ENCODE measurements at places on chromosomes 5 and 9. TPM values are rescaled to one million over a fixed set of nuclear protein-coding genes. Genes with fewer than 3 reads are reported as not detected.

DNA sequence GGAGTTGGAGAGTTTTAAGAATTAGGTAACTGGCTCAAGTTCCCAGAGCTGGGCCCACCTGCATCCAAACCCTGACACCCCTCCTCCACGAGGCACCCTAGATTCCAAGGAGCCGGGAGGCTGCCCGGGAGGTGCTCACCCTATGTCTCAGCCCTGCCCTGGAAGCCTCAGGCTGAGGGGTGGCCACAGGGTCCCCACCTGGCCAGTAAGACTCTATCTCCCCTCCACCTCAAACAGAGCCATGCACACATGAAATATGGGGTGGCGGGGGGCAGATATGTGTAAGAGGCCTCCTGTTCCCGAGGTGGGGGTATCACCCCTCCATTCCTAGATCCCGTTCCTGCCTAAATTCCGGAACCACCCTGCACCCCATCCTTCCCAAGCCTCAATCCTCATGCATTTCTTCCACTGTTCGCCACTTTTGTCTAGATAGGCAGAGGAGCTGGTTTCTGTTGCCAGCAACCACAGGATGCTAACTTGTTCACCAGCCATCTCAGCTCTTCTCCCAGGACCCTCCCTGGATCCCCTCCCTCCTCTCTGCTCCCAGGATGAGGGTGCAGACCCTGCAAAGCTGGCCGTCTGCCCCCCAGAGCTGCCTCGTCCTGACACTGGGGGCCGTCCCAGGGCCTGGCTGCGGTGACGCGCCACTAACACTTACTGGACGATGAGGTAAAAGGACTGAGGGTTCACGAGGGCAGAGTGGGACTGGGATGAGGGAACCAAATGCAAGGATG, 44.1 kb downstream of the COL23A1 start:
- DNase-seq: no peak

DNA sequence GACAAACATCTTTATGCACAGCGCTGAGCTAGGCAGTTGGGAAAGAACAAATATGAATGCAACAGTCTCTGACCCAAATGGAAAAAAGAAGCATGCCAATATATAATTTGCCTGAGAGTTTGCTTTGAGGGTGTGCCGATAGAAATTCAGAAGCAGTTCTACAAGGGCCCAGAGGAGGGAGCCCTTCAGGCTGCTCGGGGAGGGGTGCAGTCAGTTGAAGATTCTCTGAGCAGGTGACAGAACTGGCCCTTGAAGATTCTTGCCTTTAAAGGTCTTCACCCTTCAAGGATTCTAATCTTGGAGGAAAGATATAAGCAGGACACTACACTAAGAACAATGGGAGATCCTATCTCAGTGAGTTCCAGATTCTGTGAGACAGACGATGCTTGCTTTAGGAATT, 3.7 kb upstream of the PAPPA start:
- peak; percentile 57 for DNase-seq

DNA sequence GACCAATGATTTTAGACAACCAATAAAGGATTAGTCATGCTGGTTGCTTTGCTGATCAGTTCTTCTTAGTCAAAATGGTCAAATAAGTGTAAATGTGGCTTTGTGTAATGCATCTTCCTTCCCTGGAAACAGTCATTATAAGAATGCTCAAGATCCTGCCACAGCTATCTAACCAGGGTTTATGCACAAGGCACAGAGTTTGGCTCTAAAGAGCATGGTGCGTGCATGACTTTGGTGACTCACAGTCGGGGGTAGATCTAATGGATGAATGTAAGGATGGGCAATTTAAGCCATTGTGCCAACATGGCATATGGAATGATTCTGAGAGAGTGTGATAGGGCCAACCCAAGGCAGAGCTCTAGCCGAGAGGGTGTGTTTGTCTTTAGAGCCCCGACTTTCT, 6.5 kb downstream of the LIX1 start:
- DNase-seq: no peak

DNA sequence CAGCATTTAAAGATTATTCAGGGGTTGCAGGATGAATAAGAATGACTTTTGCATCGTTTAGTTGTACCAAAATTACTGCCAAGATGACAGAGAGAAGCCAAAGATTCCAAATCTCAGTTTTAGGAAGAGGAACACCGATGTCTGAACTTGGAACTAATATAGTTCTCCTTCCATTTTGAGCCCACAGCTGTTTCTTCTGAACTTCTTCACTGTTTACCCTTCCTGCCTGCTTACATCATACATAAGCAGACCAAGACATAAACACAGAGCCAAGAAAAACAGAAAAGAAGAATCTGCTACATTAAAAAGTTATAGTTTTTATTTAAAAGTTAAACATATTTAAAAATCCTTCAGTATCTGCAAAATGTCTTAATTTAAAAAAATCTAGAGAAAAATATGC, 146.9 kb upstream of the RAPGEF1 start:
- no peak for DNase-seq

GRCh38 chr5:81779125-81779915, 28.4 kb upstream of the SSBP2 start:
- no peak for DNase-seq

The POU5F2 gene
- total RNA-seq: 0.03 TPM

- DNase-seq: no peak
These were observed 44.4 kb downstream of the ZNF474 start for GRCh38 chr5:122173474-122174415.

GRCh38 chr9:12818431-12819000, 43.7 kb downstream of the LURAP1L start:
- DNase-seq: peak; percentile 9

DNA sequence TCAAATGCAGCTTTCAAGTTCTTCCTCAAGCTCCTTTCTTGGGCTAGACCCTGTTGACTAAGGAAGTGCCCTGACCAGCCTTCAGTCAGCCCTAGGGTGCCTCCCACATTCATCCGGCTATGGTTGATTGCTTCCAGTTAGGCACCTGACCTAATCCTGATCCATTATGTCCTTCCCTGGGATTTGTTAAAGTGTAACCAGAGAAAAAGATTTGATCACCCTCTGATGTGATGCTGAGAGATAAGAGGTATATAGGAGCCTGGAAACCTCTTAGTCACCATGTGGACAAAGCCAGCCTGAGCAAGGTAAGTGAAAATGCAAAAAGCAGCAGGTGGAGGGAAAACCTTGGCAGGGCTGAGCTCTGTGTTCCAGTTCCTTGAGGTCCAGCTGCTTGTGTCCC, 178.8 kb upstream of the ERCC6L2 start:
- no peak for DNase-seq

GRCh38 chr5:108681079-108681921, 66.4 kb upstream of the FER start:
- DNase-seq: peak; percentile 58
